ENCODE measurements at places on chromosomes 4 and X.

- no peak for DNase-seq
These were observed 146.5 kb upstream of the PCDH18 start for GRCh38 chr4:137678796-137679195.

- DNase-seq, result no peak
These were observed 4.8 kb downstream of the CPE start for GRCh38 chr4:165383591-165384073.

GRCh38 chr4:121454251-121454979 lies 73.6 kb upstream of the QRFPR start:
- DNase-seq, result no peak

- no peak for DNase-seq
These were observed 60.4 kb downstream of the PJA1 start for GRCh38 chrX:69104756-69105434.

DNA sequence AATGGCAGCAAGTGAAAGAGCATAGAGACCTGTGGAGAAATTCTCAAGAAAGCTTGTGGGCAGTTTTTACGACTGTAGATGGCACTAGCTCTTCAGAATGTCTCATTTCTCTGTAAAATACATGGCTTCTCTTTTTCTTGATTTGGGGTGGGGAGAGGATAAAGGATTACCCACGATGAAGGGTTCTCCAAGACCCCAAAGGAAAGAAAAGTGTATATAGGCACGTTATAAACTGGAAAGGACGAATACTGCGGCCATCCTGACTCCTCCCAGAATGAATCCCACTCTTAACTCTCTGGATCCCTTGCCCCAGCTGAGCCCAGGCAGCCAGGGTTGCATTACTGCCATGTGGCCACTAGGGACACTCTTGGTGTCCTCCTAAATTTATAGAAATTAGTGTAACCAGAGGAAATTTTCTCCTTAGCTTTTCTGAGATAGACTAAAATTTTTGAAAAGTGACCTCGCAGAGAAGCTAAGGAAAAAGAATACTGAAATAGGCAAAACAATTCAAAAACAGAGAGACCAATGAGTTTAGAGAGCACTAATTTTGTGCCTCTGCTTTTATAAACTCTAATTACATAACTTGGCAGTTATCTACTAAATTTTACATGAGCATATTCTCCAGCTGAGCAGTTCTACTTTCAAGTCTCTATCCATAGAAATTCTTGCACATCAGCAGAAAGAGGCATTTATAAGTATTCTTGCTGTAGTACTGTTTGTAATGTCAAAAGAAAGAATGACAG lies 37.8 kb upstream of the PCDH19 start:
- no peak for DNase-seq

DNA sequence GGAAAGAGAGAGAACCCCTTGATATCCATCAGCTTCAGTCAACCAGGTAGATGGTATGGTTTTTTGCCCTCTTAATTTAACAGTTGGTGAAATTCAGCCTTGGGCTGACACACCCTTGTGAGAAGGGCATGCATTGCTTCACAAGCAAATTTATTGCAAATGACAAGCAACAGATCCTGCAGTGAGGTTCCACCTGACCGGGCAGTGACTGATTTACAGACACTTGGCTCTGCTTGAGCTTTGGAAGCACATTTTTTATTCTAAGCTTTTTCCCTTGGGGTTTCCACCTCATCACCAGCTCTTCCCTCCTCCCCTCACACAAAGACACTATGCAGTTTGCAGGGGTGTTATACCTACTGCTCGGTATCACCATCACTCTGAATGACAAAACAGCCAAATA lies 28.3 kb upstream of the SERTM2 start:
- DNase-seq, result no peak

DNA sequence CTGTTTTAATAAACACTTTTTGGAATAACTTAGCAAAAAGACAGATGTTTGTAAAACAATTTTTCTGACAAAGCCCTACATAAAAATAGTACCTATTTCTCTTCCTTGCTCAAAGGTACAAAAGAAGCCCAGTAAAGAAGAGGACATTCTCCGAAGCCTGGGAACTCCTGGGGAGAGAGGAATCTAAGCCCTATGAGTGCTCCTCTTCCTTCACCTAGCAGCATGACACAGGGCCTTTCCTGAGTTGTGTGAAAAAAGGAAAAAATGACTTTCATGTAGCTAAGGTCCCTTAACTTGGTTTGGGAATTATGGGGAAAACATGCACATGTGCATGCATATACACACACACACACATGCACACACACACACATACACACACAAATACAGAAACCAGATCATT lies 586.9 kb downstream of the TMA16 start:
- no peak for DNase-seq

- no peak for DNase-seq
These were observed 175.8 kb upstream of the MTMR8 start for GRCh38 chrX:64571011-64571410.

DNA sequence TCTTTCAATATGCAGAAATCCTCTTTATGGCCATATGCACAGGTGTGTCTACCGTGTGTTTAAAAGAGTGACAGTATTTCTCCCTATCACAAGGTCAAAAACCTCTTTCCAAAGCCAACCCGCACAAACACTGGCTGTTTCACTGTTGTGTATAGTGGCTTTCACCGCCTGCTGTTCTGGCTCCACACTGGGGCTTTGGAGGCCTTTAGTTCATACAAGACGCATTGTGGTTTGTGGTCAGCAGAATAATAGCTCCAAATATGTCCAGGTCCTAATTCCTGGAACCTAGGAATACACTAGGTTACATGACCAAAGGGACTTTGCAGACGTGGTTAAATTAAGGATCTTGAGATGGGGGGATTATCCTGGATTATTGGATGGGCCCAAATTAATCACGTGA lies 40.7 kb upstream of the FAM9A start:
- no peak for DNase-seq

GRCh38 chrX:134368126-134368525 lies 91.8 kb upstream of the HPRT1 start:
- no peak for DNase-seq

- no peak for DNase-seq
These were observed 28.1 kb downstream of the KLHL8 start for GRCh38 chr4:87192145-87192919.

DNA sequence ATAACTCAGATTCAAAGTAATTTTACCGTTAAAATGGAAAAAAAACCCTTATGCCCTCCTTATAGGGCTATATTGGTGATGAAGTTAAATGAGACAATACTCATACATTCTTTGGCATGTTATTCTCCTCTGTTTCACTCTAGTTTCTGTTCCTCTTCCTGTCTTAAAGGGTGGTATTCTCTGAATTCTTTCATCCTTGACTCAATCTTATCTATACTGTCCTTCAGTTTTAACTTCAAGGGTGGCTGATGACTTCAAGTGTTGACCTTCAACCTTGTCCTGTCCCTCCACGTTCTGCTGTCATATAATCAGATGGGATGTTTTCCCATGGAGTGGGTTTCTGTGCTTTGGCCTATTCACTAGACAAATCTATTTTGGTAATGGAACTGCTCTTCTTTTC lies 44.0 kb downstream of the ZNF518B start:
- no peak for DNase-seq

GRCh38 chrX:123971982-123972381 lies 10.5 kb downstream of the STAG2 start:
- DNase-seq, result no peak

DNA sequence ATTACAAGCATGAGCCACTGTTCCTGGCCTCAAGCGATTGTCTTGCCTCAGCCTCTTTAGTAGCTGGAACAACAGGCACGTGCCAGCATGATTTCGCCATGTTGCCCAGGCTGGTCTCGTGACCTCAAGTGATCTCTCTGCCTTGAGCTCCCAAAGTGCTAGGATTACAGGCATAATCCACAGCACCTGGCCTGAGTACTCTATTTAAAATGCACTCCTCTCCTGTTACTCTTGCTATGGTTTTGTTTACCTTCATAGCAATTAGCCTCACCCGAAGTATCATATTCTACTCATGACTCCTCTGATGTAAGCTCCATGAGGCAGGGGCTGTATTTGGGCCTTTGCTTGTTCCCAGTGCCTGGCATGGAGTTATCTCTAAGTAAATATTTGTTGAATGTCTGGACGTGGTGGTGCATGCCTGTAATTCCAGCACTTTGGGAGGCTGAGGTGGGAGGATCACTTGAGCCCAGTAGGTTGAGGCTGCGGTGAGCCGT lies 92.5 kb upstream of the SLC34A2 start:
- DNase-seq, result no peak

- no peak for DNase-seq
These were observed 45.9 kb downstream of the FREM3 start for GRCh38 chr4:143654571-143654970.

- no peak for DNase-seq
These were observed 68.7 kb downstream of the ENPP6 start for GRCh38 chr4:184148738-184149637.

DNA sequence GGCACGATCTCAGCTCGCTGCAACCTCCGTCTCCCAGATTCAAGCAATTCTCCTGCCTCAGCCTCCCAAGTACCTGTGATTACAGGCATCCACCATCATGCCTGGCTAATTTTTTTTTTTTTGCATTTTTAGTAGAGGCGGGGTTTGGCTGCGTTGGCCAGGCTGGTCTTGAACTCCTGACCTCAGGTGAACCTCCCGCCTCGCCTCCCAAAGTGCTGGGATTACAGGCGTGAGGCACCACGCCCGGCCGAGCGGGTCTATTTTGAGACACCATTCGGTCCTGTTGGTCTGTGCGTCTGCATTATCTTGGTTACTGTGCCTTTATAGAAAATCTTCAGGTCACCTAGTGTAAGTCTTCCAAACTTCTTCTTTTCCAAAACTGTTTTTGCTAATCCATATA lies 21.7 kb upstream of the RGS12 start:
- no peak for DNase-seq

DNA sequence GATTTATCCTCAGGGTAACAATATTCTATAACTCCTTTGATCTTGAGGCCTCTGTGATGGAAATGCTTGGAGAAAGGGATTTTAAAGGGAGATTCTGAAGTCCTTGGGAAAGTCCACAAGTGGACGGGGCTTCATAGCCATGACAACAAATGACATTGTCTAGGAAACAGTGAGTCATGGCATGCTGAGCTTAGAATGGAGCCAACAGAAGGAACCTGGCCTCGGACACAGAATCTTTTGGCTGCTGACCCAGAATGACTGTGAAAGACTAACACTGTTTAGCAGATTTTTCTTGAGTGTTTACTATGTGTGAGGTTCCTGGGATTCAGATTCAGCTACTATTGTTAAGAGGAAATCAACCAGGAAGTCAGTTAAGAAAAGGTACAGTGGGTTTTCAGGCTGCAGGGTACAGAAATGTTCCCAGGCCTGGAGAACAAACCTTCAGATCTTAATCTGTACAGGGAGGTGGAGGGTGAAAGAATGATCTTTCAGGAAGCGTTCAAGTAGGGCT lies 18.1 kb upstream of the CXCL2 start:
- DNase-seq, result no peak

DNA sequence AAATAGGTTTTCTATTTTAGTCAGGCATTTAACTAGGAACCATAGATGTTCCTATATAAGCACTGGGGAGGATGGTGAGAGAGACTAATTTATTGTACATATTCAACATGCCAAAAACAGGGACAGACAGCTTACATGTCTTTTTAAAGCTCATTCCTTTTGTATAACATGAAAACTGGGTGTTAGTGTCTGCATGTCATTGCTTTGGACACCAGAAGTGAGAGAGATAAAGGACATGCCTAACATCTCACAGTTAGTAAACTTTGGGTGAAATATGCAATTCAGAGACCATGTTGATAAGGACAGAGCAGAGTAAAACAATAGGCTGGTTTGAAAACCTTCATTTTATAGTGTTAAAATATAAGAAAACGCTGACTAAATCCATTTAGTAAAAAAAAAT lies 860.0 kb upstream of the LCORL start:
- DNase-seq, result no peak

Data from stimulated activated CD4-positive, alpha-beta T cell treated with anti-CD3 and anti-CD28 coated beads, Interleukin-1b, Interleukin-23, amount 100 ng/mL, for 1 hour (primary cell).